Activated T-cell treated with anti-CD3 and anti-CD28 coated beads, Interleukin-2, amount 50 U/mL, for 72 hours (primary cell): ENCODE measurements at places on chromosomes 16 and 17.

GRCh38 chr16:68144008-68144407 lies 58.8 kb downstream of the NFATC3 start:
- H3K4me3 ChIP-seq, result no peak overlapping the region
- H3K4me1 ChIP-seq, result peaks cover 37% of the 10 kb centered on the region
- no peaks in the 10 kb centered on the region for H3K36me3 ChIP-seq
- no peaks in the 10 kb centered on the region for H3K27me3 ChIP-seq
- no peak for DNase-seq
- no peak overlapping the region for H3K27ac ChIP-seq

DNA sequence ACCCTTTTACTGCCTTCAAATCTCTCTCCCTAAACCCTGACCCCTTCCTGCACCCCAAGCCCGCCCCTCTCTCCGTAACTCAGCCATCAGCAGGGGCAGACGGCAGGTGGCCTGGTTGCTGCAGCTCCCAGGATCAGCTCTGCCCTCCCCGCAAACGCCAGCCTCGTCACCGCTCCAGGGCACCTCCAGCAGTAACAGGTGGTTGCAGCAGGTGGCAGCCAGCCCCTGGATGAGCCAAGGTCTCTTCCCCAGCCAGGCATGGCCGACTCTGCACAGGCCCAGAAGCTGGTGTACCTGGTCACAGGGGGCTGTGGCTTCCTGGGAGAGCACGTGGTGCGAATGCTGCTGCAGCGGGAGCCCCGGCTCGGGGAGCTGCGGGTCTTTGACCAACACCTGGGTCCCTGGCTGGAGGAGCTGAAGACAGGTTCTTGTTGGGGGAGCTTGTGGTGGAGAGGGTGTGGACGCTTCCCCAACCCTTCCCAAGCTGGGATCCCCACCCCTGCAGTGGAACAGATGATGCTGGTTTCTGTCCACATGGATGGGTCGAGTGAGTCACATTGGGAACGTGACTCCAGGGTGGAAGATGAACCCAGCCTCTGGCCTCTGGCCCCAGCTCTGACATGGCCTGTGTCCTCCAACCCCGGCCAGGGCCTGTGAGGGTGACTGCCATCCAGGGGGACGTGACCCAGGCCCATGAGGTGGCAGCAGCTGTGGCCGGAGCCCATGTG lies 558 bp downstream of the HSD3B7 start:
- no peaks in the 10 kb centered on the region for H3K27me3 ChIP-seq
- H3K4me1 ChIP-seq, result peaks cover 5% of the 10 kb centered on the region
- H3K4me3 ChIP-seq, result no peak overlapping the region
- H3K36me3 ChIP-seq, result peaks cover 3% of the 10 kb centered on the region
- DNase-seq, result no peak
- no peak overlapping the region for H3K27ac ChIP-seq

- H3K27me3 ChIP-seq, result no peaks in the 10 kb centered on the region
- no peak overlapping the region for H3K4me3 ChIP-seq
- DNase-seq, result no peak
- no peak overlapping the region for H3K27ac ChIP-seq
Measured at GRCh38 chr16:572865-573650, 3.3 kb downstream of the PIGQ start.

DNA sequence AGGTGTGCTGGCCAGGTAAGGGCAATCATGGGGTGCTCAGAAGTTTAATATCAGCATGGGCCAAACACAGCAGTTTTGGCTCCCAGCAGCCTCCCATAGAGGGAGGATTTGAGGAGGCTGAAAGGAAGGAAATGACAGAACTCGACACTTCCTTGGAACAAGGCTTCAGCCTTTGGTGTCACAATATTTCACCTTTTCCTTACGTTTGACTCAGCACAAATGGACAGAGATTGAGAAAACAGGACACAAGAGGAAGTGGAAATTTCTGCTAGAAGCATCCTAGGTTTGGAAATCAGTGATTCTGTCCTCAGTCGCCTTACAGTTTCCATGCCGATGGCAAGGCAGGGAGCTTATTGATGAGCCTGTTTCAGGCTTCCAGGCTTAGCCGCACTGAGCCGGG lies 181.4 kb downstream of the MAF start:
- no peak overlapping the region for H3K4me3 ChIP-seq
- H3K27ac ChIP-seq, result no peak overlapping the region
- peaks cover 5% of the 10 kb centered on the region for H3K27me3 ChIP-seq
- no peak for DNase-seq
- no peaks in the 10 kb centered on the region for H3K36me3 ChIP-seq
- peaks cover 19% of the 10 kb centered on the region for H3K4me1 ChIP-seq

DNA sequence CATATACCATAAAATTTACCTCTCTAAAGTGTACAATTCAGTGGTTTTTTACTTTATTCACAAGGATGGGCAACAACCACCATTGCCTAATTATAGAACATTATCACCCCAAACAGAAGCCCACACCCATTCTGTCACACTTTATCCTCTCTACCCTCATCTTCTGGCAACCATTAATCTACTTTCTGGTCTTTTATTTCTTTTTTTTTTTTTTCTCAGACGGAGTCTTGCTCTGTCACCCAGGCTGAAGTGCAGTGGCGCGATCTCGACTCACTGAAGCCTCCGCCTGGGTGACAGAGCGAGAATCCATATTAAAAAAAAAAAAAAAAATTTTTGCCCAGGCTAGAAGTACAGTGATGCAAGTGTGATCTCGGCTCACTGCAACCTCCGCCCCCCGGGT lies 90.7 kb upstream of the CLEC18B start:
- peaks cover 35% of the 10 kb centered on the region for H3K4me1 ChIP-seq
- H3K27me3 ChIP-seq, result no peaks in the 10 kb centered on the region
- H3K36me3 ChIP-seq, result peaks cover 16% of the 10 kb centered on the region
- H3K4me3 ChIP-seq, result no peak overlapping the region

- H3K4me1 ChIP-seq, result peaks cover 14% of the 10 kb centered on the region
- peak; percentile 90 for DNase-seq
- no peaks in the 10 kb centered on the region for H3K27me3 ChIP-seq
- H3K27ac ChIP-seq, result peak within 1 kb of the TSS; percentile 59
- peaks cover 8% of the 10 kb centered on the region for H3K36me3 ChIP-seq
Measured at GRCh38 chr16:88650749-88651275, at the start of gene CYBA. CYBA (minus strand) TSS chr16:88651053; CDS start chr16:88651013, 40 bp downstream.

DNA sequence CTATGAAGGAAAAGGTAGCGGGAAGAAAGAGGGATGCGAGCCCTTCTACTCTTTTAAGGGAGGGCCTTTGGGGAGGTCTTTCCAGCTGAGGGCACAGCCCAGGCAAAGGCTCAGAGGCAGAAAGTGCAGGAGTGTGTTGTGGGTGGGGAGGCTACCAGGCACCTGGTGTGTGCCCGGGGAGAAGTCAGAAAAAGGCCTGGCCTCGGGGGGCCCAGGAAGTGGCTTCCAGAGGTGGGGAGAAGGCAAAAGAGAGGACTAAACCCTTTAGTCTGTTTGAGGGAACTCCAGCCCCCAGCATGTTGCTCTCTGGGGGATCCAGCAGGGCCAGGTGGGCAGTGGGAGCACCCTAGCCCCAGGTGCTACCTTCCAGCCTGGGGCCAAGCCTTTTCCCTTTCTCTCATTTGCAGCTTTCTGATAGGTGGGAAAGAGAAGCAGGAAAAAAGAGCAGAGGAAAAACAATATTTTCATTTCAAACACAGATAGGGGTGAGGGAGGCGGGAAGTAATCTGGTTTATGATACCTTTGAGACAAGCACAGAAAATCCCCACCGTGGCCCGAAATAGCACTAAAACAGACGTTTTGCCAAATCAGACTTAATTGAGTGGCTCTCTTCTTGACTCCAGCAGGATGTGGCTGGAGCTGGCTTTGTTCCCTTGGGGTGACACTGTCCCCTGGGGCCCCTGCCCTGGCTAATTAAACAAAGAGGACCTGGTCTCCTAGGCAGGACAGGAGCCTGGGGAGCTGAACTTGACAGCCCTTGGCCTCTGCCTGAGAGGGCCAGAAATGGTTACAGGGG lies 10.4 kb downstream of the RAI1 start:
- no peak overlapping the region for H3K4me3 ChIP-seq
- H3K4me1 ChIP-seq, result peaks cover 63% of the 10 kb centered on the region
- no peak for DNase-seq
- no peak overlapping the region for H3K27ac ChIP-seq

DNA sequence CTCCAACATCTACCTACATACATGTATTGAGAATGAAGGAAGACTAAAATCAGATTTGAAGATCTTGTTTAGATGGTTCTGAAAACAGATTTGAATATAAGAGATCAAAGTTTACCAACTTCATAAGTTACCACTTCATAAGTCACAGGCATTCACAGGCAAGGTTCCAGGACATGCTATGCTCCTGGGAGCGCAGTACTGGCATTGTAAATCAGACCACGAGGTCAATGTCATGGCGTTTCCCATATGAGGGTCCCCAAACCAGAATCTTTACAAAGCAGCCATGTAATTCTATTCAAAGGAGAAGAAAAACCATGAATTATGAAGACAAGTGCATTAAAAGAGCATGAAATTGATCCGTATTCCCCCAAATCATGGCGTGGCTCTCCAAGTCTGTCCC lies 3.0 kb downstream of the CDH11 start:
- peaks cover 18% of the 10 kb centered on the region for H3K27me3 ChIP-seq
- no peak overlapping the region for H3K27ac ChIP-seq
- no peak for DNase-seq
- no peak overlapping the region for H3K4me3 ChIP-seq
- no peaks in the 10 kb centered on the region for H3K4me1 ChIP-seq

GRCh38 chr17:27612160-27612770 lies 18.7 kb upstream of the LGALS9 start:
- H3K4me1 ChIP-seq, result peaks cover 51% of the 10 kb centered on the region
- H3K36me3 ChIP-seq, result peaks cover 13% of the 10 kb centered on the region

- H3K27me3 ChIP-seq, result peaks cover 16% of the 10 kb centered on the region
- H3K4me1 ChIP-seq, result no peaks in the 10 kb centered on the region
- DNase-seq, result no peak
- no peak overlapping the region for H3K27ac ChIP-seq
Measured at GRCh38 chr16:56057151-56057550, 134.1 kb upstream of the GNAO1 start.

GRCh38 chr16:23306199-23307100 lies 4.3 kb downstream of the SCNN1B start:
- no peaks in the 10 kb centered on the region for H3K36me3 ChIP-seq
- peaks cover 5% of the 10 kb centered on the region for H3K4me1 ChIP-seq
- no peak overlapping the region for H3K4me3 ChIP-seq
- no peak overlapping the region for H3K27ac ChIP-seq
- H3K27me3 ChIP-seq, result peaks cover 27% of the 10 kb centered on the region

DNA sequence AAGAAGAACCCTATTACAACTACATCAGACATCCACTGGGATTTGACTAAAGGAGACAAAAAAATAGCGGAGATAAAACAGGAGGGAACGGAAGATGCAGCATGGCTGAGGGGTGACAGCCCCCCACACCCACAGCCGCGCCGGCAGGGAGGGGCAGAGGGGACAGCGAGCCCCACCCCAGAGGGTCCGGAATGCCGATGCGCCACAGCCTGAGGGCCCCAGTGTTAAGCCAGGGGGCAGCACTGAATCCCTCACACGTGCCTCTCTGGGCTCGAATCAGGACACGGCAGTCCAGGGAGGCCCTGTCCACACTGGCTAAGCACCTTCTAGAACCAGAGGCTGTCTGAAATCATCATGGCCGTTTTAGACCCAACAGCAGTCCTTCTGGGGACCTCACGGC lies 18.8 kb downstream of the MAP1LC3B start:
- H3K4me1 ChIP-seq, result peaks cover 15% of the 10 kb centered on the region
- DNase-seq, result no peak
- H3K4me3 ChIP-seq, result no peak overlapping the region
- H3K36me3 ChIP-seq, result peaks cover 7% of the 10 kb centered on the region
- H3K27me3 ChIP-seq, result no peaks in the 10 kb centered on the region
- peak overlapping the region; percentile 29 for H3K27ac ChIP-seq

DNA sequence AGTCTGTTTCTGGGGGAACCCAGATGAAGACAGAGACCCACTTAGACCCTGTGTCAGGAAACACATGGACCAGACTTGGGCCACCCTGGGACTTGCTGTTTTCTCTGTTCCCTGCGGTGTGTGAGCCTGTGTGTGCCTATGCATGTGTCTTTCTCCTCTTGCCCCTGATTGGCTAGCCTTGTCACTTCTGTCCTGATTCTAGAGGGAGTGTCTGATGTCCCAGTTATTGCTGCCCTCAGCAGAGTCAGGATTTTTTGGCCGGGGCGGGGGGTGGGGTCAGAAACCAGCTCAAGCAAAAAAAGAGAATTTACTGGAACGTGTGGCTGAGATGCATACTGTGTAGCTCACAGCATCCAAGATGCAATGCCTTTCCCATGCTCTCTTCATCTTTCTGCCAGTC lies 30.5 kb downstream of the PLCG2 start:
- no peak overlapping the region for H3K4me3 ChIP-seq
- H3K27me3 ChIP-seq, result peaks cover 8% of the 10 kb centered on the region
- no peak overlapping the region for H3K27ac ChIP-seq
- DNase-seq, result no peak
- H3K36me3 ChIP-seq, result no peaks in the 10 kb centered on the region
- peaks cover 9% of the 10 kb centered on the region for H3K4me1 ChIP-seq

- H3K27me3 ChIP-seq, result peaks cover 7% of the 10 kb centered on the region
- DNase-seq, result no peak
- no peaks in the 10 kb centered on the region for H3K36me3 ChIP-seq
- no peak overlapping the region for H3K4me3 ChIP-seq
Measured at GRCh38 chr17:68054296-68054900, 18.9 kb downstream of the KPNA2 start.

- no peaks in the 10 kb centered on the region for H3K27me3 ChIP-seq
- H3K27ac ChIP-seq, result no peak overlapping the region
- H3K36me3 ChIP-seq, result no peaks in the 10 kb centered on the region
Measured at GRCh38 chr17:75642784-75643642, 9.8 kb downstream of the SMIM5 start.

DNA sequence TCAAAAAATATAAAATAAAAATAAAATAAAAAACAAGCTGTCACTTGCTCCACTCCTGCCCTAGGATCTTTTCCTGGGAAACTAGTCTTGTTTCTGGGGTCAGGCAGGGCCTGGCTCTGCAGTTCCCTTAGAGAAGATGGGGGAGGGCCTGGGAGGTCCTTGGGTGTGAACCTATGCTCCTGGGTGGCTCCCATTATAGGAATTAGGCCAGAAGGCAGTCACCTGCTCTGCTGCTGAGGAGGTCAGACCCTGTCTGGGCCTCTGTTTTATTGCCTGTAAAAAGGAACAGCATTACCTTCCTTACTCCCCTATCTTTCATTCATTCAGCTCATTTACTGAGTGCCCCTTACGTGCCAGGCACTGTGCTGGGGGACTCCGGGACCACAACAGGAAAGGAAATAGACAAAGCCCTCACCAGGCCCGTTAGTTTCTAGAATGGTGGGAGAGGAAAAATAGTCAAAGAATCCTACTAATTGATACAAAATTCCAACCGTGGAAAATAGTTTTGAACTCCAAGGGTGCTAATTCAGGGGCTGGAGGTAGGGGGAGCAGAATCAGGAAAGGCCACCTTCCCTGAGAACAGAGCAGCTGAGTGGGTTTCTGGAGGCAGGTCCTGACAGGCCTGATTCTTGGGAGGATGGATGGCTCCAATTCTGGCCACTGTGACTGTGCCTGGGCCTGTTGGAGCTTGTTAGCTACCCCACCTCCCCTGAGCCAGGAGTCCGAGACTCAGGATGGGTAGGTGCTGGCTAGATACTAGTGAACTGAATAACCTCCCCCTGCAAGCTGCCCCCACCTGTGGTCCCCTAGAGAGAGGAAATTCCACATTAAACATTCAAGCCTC lies 1.3 kb upstream of the SLC46A1 start:
- no peaks in the 10 kb centered on the region for H3K4me1 ChIP-seq
- H3K36me3 ChIP-seq, result no peaks in the 10 kb centered on the region
- H3K27ac ChIP-seq, result no peak overlapping the region
